Stimulated activated CD4-positive, alpha-beta T cell treated with anti-CD3 and anti-CD28 coated beads, Interleukin-2, amount 100 ng/mL, for 4 hours (primary cell): ENCODE measurements at places on chromosomes 6 and 20.

DNA sequence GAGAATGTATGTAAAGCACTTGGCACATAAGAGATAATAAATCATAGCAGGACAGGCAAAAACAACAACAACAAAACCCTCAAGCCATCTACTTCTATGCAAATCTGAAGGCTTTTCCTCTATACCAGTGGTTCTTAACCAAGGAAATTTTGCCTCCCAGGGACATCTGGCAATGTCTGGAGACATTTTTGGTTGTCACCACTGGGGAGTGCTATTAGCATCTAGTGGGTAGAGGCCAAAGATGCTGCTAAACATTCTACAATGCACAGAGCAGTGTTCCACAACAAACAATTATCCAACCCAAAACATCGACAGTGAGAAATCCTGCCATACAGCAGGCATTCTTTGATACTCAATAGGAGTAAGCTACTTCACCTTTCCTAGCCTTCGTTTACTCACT is 28.2 kb downstream of the NDRG3 start:
- no peak for DNase-seq

GRCh38 chr6:25027221-25027916 is 91.6 kb upstream of the RIPOR2 start:
- peak; percentile 64 for DNase-seq

DNA sequence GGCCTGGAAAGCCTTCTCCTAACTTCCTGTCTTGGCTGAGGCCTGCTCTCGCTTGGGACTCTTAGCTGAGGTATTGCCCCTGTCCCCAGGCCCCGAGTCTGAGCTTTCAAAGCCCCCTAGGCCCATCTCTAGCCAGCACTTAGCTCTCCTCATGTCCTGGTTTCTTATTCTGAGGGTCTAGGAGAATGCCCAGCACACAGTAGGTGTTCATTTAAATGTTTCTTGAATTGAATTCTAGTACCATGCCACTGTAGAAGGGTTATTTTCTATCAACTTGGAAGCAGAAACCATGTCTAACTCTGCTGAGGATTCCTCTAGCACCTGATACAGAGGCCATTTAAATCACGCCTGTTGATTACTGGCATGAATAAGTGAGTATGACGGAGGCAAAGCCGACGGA is 98.5 kb downstream of the VEGFA start:
- no peak for DNase-seq

DNA sequence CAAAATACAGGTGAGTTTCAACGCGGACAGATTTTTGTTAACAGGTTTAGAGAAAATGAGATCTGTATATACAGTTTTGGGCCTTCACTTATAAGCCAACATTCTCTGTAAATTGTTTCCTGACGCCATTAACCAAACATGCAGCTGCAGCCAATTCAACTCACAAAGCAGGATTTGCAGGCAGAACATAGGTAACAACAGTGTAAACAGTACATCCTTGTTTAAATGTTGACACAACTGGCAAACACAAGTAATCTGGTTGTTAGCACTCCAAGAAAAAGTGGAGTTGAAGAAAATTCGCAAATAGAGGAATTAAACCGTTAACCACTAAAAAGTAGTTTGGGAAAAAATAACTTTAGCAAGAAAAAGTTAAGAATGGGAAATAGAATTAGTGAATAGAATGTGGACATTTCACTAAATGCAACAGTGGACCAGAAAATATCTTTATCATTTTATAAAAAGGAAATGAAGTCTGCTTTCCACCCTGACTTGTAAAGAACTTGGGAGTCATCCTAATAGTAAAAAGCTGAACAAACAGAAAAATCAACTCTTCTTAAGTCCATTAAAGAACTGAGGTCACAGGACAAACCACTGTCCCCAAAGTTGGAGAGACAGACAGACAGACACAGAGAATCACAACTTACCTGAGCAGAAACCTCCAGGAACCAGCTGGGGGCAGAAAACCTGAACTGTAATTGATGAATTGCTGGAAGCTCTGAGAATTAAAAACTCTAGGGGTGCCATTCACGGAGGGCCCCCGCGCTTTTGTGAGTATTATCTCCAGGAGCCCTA is 10.1 kb downstream of the SMIM28 start:
- DNase-seq: no peak

GRCh38 chr6:9361749-9362148 is 926.4 kb upstream of the SLC35B3 start:
- no peak for DNase-seq

DNA sequence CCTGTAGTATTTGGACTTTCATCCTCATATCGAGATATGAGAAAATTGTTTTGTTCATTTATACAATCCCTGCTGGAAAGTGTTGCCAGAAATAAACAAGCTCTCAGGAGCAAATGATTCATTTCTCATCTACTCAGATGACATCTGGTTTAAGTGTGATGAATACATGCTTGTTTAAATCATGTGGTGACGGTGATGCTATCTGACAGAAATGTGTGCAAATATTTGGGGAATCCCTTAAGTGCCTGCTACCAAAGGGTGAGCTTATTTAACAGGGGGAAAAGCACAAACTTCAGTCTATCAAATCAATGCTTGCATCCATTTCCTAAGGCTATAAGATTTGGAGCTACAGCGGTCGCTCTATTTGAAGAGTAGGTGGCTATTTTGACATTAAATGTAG is 368.3 kb upstream of the SASH1 start:
- DNase-seq: no peak

DNA sequence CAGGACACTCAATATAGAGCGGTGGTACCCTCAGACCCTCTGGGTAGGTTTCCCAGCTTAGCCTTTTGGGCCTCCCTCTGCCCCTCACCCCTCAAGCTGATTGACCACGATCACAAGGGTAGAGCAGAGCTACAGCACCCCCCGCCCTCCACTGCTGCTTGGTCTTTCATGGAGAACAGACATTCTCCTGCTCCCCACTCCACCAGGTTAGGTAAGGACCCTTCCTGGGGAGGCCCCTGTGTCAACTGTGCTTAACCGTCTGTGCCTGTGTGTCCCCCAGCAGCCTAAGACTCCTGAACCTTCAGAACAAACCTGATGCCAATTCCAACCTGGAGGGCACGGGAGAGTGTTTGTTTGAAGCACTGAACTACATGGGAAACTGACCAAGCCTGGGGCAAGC is 11.8 kb downstream of the MYH7B start:
- no peak for DNase-seq

DNA sequence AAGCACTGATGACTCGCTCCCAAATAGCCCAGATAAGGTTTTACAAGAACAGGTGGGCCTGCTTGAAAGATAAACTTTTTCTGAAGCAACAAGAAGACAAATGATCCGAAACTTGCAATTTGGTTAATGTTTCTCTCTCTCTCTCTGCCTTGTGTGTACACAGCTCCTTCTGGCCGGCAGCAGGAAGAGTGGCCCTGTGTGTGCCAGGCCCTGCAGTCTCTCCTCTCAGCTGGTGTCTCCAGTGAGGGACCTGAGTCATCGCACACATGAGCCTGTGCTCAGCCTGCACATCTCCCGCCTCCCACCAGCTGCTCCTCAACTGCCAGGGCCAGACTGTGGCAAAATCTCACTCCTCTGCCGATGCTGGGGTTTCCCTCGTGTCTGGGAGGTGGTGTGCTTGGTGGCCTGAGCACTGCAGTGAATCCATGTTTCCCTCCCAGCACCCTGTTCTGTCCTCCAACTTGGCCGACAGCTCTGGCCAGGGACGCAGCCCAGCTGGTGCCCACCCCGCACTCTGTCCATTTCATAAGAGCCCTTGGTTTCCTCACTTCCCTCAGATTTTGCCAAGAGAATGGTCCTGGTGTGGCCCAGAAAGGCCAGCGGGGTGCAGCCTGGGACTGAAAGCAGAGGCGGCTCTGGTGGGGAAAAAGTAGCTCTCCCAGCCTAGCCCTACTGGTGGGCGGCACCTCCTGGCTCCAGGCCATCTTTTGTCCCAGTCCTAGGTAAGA is 49.4 kb downstream of the ERMARD start:
- DNase-seq: no peak

- no peak for DNase-seq
These were observed 108.5 kb upstream of the CHD6 start for GRCh38 chr20:41726727-41727126.

DNA sequence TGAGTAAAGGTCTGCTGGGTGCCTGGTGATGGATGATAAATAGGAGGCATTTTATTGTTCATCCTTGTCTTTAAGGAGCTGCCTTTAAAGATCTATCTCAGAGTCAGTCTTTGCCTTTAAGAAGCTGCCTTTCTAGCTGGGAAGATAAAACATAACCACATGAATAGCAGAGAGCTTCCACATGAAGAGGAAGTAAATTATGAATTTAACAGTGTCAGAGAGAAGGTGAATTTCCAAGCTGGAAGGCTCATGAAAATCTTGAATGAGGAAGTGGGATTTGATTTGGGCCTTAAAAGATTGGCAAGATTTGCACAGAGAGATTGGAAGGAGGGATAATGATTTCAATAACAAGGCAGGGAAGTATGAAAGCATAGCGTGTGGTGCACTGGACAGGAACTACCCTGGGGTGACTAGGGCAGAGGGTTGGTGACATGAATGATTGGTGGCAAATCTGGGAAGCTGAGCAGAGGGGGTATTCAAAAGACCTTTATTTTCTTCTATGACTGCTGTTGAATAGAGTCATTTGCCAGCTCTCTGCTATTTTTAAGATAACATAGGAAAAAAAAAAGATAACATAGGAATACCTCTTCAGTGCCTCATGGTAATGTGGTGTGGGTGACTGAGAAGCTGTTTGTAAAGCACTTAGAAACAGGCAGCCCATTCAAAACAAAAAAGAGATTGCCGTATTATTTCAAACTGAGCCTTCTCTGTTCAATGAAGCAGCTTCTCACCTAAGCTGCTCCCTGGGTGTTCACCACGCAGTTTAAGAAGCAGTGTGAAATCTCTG is 591.6 kb downstream of the PKHD1 start:
- DNase-seq: no peak

DNA sequence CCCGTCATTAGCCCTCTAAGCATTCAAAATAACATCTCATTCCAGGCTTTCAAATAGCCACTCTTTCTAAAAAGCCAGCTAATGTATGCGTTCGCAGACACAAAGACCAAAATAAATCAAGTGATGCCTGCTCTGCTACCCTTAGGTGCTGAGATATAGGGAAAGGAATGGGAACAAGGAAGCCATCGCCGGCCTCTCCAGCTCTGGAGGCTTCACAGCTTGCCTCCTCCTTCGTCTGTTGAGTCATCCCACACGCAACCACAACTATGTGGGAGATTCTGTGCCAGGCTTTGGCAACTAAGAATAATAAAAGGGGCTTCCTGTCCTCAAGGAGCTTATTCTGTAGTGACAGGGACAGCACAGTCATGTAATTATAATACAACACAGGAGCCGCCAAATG is 27.3 kb upstream of the SLC22A23 start:
- DNase-seq: no peak

DNA sequence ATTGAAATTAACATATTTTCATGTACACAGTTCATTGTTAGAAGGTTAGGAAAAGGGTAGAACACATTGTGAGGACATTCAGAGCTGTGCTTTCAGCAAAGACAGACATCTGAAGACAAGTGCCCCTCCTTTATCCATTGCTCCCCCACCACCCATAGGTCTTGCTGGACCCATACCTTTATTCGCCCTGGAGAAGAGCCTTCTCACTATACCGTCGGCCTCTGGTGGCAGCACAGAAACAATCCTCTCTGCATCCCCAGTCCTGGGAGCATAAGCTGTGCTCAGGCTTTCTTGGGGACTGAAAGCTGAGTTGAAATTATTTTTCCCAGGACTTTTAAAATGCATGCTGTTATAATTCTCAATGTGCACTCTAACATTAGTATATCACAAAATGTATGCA is 372.3 kb downstream of the EPHA7 start:
- no peak for DNase-seq

DNA sequence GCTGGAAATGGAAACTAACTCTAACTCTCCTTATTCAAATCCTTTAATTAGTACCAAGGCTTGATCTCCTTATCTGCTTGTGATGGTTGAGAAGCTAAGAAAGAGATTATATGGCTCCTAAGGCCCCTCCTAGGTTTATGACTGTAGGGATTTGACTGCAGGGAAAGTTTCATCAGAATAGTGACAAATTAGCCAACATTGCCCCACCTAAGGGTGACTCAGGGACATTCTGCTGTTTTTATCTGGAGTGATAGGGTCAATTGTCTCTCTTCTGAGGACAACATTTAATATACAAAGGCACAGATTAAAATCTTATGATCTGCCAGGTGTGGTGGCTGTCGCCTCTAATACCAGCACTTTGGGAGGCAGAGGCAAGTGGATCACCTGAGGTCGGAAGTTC is 138.1 kb upstream of the MARCKS start:
- DNase-seq: no peak

DNA sequence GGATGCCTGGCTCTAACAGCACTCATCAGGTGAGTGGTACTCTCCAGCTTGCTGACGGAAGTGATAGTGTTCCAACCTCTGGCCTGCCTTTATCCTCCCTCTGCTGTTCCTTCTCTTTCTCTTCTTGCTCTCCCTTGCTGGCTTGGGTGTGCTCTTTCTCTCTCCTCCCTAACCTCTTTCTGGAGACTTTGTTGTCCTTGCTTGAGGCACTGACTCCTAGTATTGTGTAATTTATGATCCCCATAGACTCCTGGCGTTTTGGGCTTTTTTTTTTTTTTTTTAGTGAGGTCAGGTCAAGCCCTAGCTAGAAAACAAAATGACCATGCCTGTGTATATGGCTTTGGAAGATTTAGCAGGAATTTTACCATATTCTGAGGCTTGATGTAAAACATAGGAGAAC is 84.7 kb upstream of the MRAP2 start:
- DNase-seq: no peak

- DNase-seq: peak; percentile 1
These were observed 5.6 kb upstream of the ADGRF1 start for GRCh38 chr6:47047479-47048407.

- DNase-seq: no peak
These were observed 13.6 kb upstream of the GATA5 start for GRCh38 chr20:62489186-62489931.

DNA sequence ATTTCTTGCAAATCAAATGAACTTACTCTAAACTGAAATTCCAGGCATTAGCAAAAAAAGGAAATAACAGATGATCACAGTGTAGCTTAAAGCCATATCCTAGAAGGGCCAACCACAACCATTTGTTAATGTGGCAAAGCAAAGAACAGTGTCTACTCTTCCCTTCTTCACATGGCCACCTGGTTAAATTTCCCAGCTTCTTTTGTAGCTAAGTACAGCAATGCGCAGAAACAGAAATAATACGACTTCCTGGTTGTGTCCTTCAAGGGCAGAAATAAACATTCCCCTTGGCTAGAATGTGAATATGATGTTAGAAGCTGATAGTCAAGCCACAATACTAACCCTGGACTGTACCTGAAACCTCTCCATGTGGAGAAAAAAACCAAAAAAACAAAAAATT is 9.6 kb downstream of the SNX3 start:
- no peak for DNase-seq

DNA sequence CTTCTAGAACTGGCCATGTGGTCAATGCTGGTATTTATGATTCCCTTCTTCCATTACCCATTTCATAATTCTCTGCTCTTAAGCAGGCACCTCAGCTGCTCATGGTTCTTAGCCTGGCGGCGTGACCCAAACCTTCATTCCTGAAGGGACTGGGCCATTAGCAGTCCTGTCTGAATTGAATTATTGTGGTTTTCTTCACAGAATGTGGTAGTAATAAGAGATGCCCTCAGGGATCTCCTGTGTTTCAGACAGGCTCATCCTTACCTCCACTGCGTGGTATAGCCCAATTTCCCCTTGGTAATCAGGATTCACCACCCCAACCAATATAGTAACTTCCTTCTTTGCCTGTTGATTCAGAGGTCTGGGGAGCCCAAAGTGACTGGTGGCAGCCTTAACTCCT is 37.6 kb downstream of the PKIB start:
- no peak for DNase-seq

GRCh38 chr6:30884521-30885480 is 482 bp downstream of the DDR1 start:
- DNase-seq: no peak

GRCh38 chr6:11812951-11813350 is 34.3 kb upstream of the ADTRP start:
- no peak for DNase-seq

GRCh38 chr20:37911838-37912281 is 8.9 kb downstream of the VSTM2L start:
- DNase-seq: no peak
